ENCODE measurements at places on chromosomes 13 and 19.

DNA sequence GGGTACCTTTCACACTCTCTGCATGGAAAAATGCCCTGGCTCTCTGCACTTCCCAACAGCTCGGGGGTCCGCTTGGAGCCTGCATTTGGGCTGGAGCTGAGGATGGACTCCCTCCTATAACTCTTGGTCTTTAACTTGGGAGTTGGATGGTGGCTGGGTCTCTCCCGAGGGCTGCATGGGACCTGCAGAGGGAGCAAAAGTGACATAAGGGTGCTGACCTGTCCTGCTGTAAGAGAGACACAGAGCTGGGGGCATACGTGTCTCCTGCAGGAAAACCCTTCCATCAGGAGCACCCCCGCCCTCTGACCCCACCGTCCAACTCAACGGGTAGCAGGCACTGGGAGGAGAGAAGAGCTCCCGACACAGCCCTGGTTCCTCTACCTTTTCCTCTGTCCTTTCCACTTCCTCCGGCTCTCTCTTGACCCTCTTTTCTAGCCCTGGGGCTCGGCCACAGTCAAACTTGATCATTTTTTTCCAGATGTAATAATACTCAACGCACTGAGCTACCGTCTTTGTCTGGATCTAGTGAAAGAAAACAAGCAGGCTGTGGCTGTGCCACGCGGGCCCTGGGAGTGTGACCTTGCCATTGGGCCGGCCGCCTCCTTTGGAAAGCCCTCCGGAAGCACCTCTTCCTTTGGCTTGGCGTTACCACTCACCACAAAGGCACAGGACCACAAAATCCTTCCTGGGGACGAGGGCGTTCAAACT lies 6.8 kb upstream of the NAPA start:
- DNase-seq, result no peak

GRCh38 chr19:32824191-32824751 lies 45.3 kb downstream of the SLC7A9 start:
- DNase-seq, result no peak

GRCh38 chr19:10499550-10500246 lies 3.5 kb downstream of the KEAP1 start:
- no peak for DNase-seq

DNA sequence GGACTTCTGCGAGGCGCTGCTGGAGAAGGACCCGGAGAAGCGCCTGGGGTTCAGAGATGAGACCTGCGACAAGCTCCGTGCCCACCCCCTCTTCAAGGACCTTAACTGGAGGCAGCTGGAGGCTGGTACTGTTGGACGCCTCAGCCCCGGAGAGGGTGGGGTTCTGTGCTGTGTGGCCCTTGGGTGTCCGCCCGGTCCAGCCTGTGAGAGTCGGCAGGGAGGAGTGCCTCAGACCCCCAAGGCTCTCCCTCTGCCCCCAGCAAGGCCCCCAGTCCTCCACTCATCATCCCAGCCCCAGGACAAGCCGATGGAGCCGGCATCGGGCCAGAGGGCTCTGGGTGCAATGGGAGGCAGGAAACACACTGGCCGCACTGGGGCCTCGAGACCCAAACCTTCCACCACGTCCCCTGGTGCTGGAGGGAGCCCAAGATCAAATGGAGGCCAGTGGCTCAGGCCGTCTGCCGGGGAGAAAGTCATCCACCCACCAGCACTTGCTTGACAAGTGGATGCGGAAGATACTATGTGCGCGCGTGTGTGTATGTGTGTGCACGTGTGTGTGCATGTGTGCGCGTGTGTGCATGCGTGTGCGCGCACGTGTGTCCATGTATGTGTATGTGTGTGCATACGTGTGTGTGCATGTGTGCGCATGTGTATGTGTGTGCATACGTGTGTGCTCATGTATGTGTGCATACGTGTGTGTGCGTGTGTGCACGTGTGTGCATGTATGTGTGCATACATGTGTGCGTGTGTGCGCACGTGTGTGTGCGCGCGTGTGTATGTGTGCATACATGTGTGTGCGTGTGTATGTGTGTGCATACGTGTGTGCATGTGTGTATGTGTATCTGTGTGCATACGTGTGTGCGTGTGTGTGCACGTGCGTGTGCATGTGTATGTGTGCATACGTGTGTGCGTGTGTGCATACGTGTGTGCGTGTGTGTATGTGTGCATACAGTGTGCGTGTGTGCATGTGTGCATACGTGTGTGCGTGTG lies 25.8 kb upstream of the TMEM255B start:
- no peak for DNase-seq

All from CD4-positive, alpha-beta T cell treated with Interleukin-2 at 100 ng/mL for 4 hours (primary cell).